ENCODE measurements at places on chromosomes 16 and 17. TPM values are rescaled to one million over a fixed set of nuclear protein-coding genes. Genes with fewer than 3 reads are reported as not detected.

PABPN1L gene
- total RNA-seq, result not detected

LLGL2 gene
- total RNA-seq, result 1.3 TPM

UNC13D gene
- total RNA-seq, result 2.3 TPM

FBXO39 gene
- total RNA-seq, result 0.15 TPM

TSPOAP1 gene
- 0.50 TPM for total RNA-seq

PRR15L gene
- total RNA-seq, result not detected
